ENCODE measurements at places on chromosomes 7 and 10. TPM values are rescaled to one million over a fixed set of nuclear protein-coding genes. Genes with fewer than 3 reads are reported as not detected.

The DRGX gene
- not detected for total RNA-seq

The CRYGN gene
- total RNA-seq = 1.2 TPM

The ZDHHC4 gene
- total RNA-seq = 66.0 TPM

The SPACDR gene
- total RNA-seq = 0.60 TPM

The TLL2 gene
- 0.12 TPM for total RNA-seq

The ZCWPW1 gene
- total RNA-seq = 3.7 TPM

GRCh38 chr10:13528123-13528874, 515 bp downstream of the BEND7 start:
- no peak for DNase-seq

- no peak for DNase-seq
Measured at GRCh38 chr10:116398224-116398623, 29.4 kb upstream of the PNLIPRP3 start.

DNA sequence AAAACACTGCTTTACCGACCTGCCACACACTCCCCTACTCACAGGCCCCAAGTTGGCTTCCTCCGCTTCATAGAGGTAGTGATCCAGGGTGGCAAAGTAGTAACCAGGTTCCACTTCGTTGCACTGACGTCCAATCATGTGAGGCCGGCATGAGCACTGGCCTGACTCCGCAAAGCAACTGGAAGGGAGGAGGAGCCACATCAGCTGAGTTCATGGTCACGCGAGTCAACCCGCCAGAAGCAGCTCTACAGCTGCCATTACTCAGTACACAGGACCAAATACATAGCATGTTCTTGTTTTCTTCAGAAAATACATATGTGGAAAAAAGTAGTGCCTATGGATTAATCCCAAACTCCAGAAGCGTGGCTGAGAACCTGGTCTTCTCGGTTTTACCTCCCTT, 38.5 kb downstream of the LAMB1 start:
- no peak for DNase-seq

- DNase-seq = no peak
Measured at GRCh38 chr7:144812379-144813283, 23.2 kb downstream of the TPK1 start.

GRCh38 chr10:4069491-4069890, 284.5 kb upstream of the KLF6 start:
- DNase-seq = no peak

DNA sequence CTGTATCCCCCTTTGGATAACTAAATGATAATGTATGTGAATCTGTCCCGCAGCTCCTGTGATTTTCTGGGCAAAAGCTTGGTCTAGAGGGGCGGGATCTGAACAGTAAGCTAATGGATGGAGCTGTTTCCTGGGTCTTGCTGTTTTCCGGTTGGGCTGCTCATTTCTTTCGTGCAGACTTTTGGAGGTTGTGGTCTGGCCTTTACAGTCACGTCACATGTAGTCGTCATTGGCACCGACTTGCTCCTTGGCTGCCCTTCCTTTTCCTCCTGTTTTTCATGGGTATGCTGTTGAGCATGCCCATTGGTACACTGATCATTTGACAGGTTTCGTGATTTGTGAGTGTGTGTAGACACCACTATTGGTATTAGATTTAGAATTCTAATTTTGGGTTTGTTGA, 2.0 kb downstream of the FBH1 start:
- no peak for DNase-seq

DNA sequence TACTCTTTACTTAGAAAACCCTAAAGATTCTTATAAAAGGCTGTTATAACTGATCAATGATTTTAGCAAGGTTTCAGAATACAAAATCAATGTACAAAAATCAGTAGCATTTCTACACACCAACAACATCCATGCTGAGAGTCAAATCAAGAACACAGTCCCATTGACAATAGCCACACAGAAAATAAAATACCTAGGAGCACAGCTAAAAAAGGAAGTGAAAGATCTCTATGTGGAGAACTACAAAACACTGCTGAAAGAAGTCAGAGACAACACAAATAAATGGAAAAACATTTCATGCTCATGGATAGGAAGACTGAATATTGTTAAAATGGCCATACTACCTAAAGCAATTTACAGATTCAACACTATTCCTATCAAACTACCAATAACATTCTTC, 427.0 kb downstream of the KCNMA1 start:
- no peak for DNase-seq

DNA sequence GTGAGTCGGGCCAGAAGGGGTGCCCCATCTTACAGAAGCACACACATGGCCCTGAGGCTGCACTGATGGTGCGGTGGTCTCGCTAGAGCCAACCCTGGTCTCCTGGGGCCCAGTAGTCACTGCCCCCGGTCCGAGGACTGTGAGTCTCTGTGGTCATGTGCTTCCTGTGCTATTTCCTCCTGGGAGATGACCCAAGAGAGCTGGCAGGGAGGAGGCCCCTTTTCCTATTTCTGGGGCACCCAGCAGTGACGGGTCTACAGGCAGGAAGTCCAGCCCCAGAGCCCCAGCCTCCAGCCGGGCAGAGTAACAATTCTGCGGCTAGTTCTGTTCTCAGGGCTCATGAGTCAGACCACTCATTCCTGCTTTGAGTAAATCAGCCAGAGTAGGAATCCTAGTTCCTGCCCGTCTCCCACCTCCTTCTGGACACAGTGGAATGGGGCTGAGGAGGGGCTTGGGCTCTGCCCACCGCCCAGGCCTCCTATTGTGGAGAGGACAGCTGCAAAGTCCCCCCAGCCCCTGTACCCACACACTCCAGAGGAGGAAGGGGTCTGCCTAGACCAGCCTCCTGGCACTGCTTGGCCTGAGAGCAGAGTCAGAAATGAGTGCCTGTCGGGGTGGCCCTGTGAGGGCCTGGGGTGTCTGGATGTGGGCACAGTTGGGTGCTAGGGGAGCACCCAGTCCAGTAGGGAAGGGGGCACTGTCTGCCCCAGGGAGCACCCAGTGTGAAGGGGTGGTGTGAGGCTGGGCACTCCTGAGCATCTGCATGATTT, 80.5 kb upstream of the PPIF start:
- peak; percentile 97 for DNase-seq

GRCh38 chr7:22413211-22413610, 56.3 kb upstream of the RAPGEF5 start:
- no peak for DNase-seq

GRCh38 chr7:107580716-107581383, 804 bp downstream of the BCAP29 start:
- DNase-seq = no peak

GRCh38 chr7:100649826-100650565, 6.3 kb downstream of the ACTL6B start:
- DNase-seq = no peak
